CD4-positive, alpha-beta T cell treated with Interleukin-15 for 1 hour (primary cell): ENCODE measurements at places on chromosomes 13 and 19.

GRCh38 chr19:18464646-18465045 is 26.7 kb upstream of the ISYNA1 start:
- no peak for DNase-seq

DNA sequence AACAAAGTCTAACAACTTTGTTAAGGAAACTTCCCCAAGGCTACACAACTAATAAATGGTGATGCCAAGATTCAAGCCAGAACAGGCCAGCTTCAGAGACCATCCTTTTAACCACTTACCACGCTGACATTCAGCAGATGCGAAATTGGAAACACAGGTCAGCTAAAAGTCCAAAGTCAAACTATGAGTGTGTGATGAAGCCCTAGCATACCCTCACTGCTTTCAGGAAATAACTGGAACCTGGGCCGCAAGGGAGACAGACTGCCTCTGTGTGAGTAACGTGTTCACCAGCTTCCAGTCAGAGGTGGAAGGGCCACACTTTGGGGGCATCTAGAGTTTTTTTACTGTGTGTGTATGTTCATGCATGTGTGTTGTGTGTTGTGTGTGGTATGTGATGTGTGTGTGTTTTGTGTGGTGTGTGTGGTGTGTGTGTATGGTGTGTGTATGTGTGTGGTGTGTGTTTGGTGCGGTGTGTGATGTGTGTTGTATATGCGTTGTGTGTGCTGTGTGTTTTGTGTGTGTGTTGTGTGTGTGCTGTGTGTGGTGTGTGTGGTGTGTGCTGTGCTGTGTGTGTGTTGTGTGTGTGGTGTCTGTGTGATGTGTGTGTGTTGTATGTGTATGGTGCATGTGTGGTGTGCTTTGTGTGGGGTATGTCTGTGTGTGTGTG is 12.5 kb upstream of the PDX1 start:
- no peak for DNase-seq

DNA sequence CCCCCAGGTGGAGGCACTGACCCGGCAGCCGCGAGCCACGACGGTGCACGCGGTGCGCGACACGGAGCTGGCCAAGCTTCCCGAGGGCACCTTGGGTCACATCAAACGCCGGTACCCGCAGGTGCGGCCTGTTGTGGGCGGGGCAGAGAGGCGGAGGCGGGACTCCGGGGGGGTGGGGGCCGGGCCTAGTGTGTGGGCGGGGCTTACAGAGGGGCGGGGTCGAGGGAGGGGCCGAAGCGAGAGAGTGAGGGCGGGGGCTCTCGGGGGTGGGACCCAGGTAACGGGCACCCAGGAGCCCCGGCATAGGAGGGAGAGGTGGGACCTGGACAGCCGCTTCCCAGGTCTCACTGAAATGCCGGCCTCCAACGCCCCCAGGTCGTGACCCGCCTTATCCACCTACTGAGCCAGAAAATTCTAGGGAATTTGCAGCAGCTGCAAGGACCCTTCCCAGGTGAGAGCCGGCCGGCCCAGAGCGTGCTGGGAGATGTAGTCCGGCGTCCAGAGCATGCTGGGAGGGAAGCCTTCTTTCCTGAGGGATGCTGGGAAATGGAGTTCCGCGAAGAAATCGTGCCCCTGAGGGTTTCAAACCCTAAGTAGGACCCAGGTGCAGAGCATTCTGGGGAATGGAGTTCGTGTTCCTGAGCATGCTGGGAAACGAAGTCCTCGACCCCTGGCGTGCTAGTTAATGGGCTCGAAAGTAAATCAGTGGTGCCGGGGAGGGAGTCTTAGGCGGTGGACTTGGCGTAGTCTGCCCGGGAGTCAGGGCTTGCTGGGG is 15.7 kb downstream of the PNPLA6 start:
- DNase-seq, result peak; percentile 70

DNA sequence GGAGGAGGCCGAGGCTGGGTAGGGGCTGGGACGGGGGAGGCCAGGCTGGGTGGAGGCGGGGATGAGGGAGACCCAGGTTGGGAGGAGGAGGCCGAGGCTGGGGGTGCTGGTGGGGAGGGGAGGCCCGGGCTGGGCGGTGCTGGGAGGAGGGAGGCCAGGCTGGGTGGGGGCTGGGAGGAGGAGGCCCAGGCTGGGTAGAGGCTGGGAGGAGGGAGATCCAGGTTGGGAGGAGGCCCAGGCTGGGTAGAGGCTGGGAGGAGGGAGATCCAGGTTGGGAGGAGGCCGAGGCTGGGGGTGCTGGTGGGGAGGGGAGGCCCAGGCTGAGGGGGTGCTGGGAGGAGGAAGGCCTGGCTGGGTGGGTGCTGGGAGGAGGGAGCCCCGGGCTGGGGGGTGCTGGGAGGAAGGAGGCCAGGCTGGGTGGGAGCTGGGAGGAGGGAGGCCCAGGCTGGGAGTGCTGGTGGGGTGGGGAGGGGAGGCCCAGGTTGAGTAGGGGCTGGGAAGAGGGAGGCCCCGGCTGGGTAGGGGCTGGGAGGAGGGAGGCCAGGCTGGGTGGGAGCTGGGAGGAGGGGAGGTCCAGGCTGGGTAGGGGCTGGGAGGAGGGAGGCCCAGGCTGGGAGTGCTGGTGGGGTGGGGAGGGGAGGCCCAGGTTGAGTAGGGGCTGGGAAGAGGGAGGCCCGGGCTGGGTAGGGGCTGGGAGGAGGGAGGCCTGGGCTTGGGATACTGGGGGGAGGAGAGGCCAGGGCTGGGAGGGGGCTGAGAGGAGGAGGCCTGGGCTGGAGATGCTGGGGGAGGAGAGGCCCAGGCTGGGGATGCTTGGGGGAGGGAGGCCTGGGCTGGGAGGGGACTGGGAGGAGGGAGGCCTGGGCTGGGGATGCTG is 10.7 kb downstream of the TPGS1 start:
- no peak for DNase-seq

- no peak for DNase-seq
Observed at GRCh38 chr13:112171570-112171965, 104.6 kb downstream of the SOX1 start.

GRCh38 chr13:50366488-50367174 is 351.4 kb downstream of the KCNRG start:
- DNase-seq, result no peak

DNA sequence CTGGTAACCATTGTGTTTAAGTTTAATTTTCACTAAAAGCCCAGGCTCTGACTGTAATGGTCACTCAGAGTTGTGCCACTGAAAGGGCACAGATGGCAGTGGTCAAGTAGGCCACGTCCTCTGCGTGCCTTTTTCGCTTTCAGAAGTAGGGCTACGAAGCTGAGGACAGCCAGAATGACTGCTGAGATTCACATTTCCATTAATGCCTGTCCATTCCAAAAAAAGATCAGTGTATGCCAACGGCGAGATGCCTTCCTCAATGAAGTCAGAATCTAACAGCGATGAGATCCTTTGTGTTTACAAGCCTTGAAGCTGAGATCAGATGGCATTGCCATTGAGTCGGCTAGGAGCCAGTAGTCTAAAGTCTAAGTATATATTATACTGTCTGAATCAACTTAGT is 311.3 kb downstream of the FGF14 start:
- no peak for DNase-seq

DNA sequence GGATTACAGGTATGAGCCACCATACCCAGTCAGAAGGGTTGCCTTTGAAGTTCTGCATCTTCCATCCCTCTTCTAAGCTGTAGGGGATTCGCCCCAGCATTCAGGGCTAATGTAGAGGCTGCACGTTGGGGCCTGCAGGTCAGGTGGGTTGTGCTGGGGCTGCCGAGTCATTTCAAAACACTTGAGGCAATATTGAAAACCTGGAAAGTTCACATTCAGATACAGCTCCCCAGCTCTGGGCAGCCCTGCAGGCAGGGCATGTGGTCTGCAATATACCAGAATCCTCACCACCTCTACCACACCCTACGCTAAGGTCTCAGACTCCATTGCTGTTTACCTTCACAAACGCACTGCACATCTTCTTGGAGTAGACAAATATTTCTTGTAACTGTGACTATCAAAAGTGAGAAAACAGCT is 24.6 kb downstream of the CCNE1 start:
- no peak for DNase-seq

DNA sequence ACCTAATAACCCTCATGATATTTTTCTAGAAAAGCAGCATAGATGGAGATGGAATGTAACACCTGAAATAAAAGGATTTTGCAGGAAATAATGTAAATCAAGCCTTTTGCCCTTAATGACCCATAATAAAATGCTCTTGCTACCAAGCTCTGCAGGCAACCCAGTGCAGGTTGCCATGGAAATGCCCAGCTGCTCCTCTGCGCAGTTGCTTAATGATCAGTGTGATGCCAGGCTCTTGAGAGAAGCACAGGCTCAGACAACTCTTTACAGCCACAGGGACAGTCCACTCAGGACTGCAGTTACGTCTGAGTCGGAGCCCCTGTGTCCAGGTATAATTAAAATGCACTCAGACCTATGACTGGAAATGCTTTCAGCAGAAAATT is 165.5 kb downstream of the LACC1 start:
- DNase-seq, result no peak

DNA sequence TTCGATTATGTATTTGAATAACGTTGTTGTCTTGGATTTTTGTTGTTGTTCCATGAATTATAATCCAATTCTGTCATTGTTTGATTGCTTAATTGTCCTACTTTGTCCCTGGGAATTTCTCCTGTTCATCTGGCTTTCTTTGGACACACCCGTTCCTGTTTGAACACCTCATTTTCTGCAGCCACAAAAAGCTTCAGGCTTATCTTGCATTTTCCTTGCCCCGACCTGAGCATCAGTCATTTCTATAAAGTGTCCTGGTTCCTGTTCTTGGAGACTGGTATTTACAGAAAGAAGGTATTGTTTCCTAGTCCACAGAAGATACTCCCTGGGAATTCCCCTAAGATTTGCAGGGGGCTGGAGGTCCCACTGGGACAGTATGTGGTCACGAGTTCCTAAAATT is 731.8 kb upstream of the ARGLU1 start:
- DNase-seq, result no peak

- peak; percentile 51 for DNase-seq
Observed at GRCh38 chr19:38433268-38433733, at the start of gene RYR1. Gene RYR1 (plus strand): TSS chr19:38433691. CDS start chr19:38433830, 139 bp downstream.

DNA sequence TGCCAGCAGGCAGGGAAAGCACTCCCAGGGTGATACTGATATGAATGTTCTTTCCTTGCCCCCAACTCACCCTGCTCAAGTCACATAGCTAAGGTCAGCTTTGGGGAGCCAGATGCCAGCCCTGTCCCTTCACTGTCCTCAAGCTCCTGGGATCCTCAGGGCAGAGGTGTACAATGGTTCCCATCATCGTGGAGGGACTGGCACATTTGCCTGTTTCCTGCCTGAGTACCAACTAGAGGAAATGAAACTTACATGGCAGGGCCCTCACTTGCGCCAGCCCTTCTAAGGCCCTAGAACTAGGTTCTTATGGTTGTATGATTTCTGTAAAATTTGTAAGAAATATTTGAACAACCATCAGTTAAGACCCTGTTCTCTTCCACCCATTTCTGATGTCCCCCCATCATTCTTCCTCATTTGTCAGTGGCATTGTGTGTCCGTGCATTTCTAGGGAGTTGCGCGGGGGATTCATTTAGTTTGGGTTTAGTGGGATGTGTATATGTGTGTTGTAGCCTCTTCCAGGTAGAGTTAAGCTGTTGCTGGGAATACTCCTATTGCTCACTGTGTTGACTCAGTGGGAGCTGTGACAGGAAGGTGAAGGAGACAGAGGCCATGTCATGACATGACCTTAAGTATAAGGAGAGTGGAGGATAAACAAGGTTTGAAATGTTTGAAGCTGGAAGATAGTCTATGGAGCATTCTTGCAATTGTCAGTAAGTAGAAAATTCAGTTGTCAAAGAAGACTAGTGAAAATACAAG is 41.3 kb upstream of the RCBTB2 start:
- DNase-seq, result no peak

GRCh38 chr19:27660428-27660827 is 1552.5 kb downstream of the UQCRFS1 start:
- no peak for DNase-seq

DNA sequence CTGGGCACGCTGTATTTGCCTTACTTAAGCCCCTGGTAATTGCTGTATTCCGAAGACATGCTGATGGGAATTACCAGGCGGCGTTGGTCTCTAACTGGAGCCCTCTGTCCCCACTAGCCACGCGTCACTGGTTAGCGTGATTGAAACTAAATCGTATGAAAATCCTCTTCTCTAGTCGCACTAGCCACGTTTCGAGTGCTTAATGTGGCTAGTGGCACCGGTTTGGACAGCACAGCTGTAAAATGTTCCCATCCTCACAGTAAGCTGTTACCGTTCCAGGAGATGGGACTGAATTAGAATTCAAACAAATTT is 676 bp downstream of the BRCA2 start:
- DNase-seq, result no peak

GRCh38 chr19:8196271-8196927 is 12.8 kb upstream of the CERS4 start:
- peak; percentile 27 for DNase-seq

DNA sequence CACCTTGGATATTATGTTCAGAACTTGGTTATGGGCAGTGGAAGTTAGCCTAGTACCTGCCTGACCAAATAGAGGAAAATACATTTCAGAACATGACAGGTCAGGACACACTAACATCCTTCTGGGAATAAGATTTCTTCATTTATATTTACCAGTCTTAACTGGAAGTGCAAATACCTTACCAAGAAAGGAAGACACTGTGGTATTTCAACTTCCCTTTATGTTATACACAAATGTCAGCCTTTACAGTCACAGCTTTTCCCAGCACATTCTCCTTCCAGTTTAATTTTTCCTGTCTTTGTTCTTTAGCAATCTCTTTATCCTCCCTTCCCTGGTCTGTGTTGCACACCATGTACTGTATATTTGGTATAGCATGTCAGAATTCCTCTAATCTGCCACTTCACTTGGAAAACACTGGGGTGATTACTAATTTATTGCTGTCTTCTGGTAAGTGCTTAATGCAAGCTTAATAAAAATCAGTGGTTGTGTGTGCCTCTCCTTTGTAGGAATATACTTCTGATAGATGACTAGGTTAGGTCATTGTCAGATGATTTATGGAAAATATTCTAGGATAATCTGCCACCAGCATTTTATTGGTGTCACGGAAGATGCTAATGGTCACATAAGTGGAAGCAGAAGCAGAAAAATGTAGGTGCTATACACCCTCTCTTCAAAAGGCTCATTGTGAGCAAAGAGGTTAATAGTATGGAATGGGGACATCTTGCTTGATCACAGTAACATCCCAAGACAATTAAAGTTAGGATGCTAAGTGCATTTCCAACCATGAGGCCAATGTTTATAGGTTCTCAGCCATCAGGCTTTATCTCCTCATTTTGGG is 124.3 kb upstream of the STARD13 start:
- DNase-seq, result no peak

- peak; percentile 45 for DNase-seq
Observed at GRCh38 chr13:109704771-109705635, 81.4 kb downstream of the IRS2 start.

DNA sequence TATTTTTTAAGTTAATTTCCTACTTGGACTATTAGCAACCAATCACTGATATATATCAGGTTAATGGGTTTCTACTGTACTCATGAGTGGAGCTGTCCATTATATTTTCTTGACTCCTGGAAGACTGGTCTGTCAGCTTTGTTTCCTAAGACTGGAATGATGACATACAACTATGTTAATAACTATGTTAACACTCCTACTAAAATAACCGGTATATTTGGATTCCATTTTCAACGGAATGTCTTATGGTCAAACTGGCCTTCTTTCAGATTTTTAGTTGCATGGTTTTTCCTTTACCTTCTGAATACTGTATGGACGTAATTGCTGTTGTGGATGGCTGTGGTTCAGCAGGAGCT is 45.8 kb upstream of the GPI start:
- no peak for DNase-seq

- DNase-seq, result no peak
Observed at GRCh38 chr13:94412870-94413597, 66.4 kb downstream of the DCT start.
